WTC11 (cell line): ENCODE measurements at places on chromosomes 3 and 15. TPM values are rescaled to one million over a fixed set of nuclear protein-coding genes. Genes with fewer than 3 reads are reported as not detected.

CTXND1 gene
- total RNA-seq = 0.04 to 0.05 TPM in 2 of 3 replicates, not detected in the other

PCYT1A gene
- 22.4 to 28.5 TPM (median 23.5 TPM) in 3 replicates for total RNA-seq

DNA sequence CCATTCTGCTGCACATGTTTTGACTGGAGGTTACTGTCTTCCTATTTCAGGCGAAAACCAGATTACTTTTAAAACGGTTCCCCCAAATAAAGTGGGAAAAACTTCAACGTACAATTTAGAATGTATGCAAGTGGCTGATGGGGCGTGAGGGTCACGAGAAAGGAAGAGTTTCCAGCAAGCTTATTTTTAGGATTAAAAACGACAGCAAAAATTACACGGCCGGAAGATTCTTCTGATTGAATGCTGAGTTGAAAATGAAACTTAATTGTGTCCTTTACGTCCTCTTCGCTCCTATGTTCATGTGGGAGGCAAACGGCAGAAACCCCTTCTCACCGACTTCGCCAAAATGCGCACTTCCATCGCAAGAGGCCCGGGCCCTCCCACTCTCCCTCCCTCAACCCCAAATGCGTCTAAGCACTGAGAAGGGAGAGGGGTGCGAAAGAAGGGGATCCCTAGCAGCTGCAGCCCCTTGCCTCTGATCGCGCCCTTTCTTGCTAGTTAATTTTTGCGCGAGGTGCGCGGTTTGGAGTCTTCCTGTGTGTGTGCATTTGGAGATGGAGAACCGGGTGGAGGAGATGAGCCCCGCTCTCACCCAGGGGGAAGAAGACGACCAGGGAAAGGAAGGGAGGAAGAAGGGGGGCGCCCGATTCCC is 656 bp downstream of the CD47 start:
- peak; percentile 37 for DNase-seq
- peak overlapping the region; percentile 92 for H3K4me3 ChIP-seq
- no peak overlapping the region for H3K27ac ChIP-seq
- H3K27me3 ChIP-seq = peaks cover 36% of the 10 kb centered on the region
- no peaks in the 10 kb centered on the region for H3K36me3 ChIP-seq

- H3K4me1 ChIP-seq = no peaks in the 10 kb centered on the region; the same call in 1 of the 2 replicates
- H3K27me3 ChIP-seq = no peaks in the 10 kb centered on the region
- no peak overlapping the region for H3K4me3 ChIP-seq
- no peak for DNase-seq
Observed at GRCh38 chr15:77340245-77340644, 79.7 kb downstream of the PEAK1 start.

GRCh38 chr3:160169139-160169976 is 55.9 kb upstream of the C3orf80 start:
- H3K4me3 ChIP-seq = no peak overlapping the region
- no peaks in the 10 kb centered on the region for H3K36me3 ChIP-seq
- no peaks in the 10 kb centered on the region for H3K27me3 ChIP-seq
- H3K27ac ChIP-seq = peak overlapping the region; percentile 34; the same call in 1 of the 2 replicates
- DNase-seq = no peak

GNAT1 gene
- 0.13 to 0.39 TPM (median 0.14 TPM) in 3 replicates for total RNA-seq

- H3K36me3 ChIP-seq = no peaks in the 10 kb centered on the region
- H3K27ac ChIP-seq = no peak overlapping the region
- H3K4me1 ChIP-seq = peaks cover 8% of the 10 kb centered on the region
- no peaks in the 10 kb centered on the region for H3K27me3 ChIP-seq
Observed at GRCh38 chr15:27361438-27361837, 390.5 kb downstream of the GABRG3 start.

DNA sequence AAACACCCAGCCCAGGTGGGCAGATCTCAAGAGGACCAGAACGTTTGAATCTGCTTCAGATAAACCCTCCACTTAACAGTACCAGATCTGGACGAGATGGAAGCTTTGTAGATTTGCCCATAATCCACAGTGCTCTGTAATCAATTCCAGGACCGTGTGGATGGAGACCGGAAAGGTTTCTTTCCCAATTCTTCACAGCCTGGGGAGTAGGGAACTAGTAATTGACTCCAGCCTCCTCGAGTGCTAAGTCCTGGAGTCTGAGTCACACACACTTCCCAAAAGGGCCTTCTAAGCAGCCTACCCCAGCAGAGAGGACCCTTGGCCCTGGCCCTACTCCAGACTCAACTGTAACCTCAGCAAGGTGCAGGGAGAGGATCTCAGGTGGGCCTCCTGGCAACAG is 56.2 kb upstream of the TSEN2 start:
- H3K27ac ChIP-seq = no peak overlapping the region
- no peak for DNase-seq
- H3K36me3 ChIP-seq = no peaks in the 10 kb centered on the region
- peaks cover 3% of the 10 kb centered on the region for H3K27me3 ChIP-seq
- H3K4me3 ChIP-seq = no peak overlapping the region

TEX55 gene
- not detected in 3 replicates for total RNA-seq

DNA sequence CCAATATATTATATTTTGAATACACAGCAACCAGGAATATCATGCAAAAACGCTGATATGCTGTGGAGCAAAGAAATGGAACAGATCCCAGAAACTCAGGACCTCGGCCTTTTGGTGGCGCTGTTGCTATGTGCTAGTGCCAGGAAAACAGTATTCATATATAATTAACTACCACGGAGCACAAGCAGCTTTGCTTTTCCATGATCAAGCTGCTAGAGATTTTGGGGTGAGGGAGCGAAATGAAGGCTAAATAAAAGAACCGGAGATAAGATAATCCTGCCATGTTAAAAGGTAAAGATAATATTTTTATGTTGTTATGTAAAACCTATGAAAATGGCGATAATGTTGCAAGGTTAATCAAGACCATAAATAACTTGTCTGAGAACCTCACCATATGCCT is 157.7 kb upstream of the FAM3D start:
- H3K27me3 ChIP-seq = no peaks in the 10 kb centered on the region
- H3K4me1 ChIP-seq = peaks cover 10% of the 10 kb centered on the region
- peaks cover 6% of the 10 kb centered on the region for H3K36me3 ChIP-seq
- H3K4me3 ChIP-seq = no peak overlapping the region

DNA sequence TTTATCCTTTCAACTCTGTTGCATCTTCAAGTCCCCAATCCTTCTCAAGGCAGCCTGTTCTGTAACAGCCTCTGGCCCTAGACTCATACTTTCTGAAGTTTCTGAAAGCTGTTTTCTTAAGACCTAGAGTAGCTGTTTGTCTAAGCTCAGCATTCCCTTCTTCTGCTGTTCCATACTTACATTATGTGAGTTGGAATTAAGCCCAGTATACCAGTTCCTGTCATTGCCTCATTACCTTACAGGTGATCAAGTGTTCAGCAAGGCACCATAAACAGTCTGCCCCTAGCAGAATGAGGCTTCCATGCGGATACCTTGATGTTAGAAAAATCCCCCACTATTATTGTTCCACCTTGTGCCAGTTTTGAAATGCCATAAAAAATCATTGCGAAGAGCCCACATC is 180.6 kb downstream of the PLCL2 start:
- H3K4me1 ChIP-seq = peaks cover 60% of the 10 kb centered on the region
- no peak overlapping the region for H3K27ac ChIP-seq
- H3K4me3 ChIP-seq = no peak overlapping the region
- peaks cover 11% of the 10 kb centered on the region for H3K36me3 ChIP-seq

DNA sequence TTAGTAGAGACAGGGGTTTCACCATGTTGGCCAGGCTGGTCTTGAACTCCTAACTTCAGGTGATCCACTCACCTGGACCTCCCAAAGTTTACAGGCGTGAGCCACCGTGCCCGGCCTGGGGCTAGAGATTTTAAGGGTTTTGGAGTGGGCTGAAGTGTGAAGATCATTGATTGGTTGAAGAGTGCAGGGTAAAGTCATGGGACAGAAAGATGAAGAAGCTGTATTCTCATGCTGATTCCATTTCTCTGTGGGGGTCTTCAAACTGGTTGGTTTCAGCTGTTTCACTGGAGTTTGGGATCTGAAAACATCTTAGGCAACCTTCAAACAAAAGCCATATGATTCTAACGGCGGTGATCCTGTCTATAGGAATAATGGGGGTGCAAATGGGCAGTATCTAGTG is 52.1 kb downstream of the GATM start:
- no peak overlapping the region for H3K4me3 ChIP-seq
- peaks cover 25% of the 10 kb centered on the region for H3K4me1 ChIP-seq
- H3K27ac ChIP-seq = no peak overlapping the region
- H3K27me3 ChIP-seq = no peaks in the 10 kb centered on the region
- no peaks in the 10 kb centered on the region for H3K36me3 ChIP-seq

DNA sequence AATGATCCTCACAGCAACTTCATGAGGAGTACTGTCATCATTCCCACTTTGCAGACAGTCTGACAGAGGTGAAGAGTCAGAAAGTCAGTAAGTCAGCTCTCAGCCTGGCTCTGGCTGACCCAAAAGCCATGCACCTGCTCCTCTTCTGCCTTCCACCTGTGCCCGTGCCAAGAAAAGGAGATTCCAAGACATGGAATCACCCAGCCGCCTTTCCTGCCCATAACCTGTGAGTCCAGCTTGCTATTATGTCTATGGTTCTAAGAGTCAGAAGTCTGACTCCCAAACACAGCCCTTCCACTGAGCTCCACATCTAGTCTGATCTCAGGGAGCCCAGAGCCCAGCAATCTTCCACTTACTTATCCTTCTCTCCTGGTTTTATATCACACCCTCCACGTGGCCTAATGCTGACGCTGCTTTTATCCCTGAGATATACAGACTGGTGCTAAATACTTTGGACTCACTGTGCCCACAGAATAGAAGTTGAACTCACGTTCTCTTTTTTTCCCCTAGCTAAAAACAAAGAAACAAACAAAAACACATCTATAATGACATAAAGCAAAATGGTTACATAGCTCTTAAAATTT is 66.0 kb downstream of the PLD1 start:
- H3K36me3 ChIP-seq = peaks cover 21% of the 10 kb centered on the region
- peaks cover 23% of the 10 kb centered on the region for H3K4me1 ChIP-seq
- no peaks in the 10 kb centered on the region for H3K27me3 ChIP-seq
- no peak overlapping the region for H3K4me3 ChIP-seq
- no peak for DNase-seq

NR2E3 gene
- total RNA-seq = 0.57 to 1.4 TPM (median 0.80 TPM) in 3 replicates

GRCh38 chr3:34678575-34678974 is 880.1 kb downstream of the PDCD6IP start:
- no peak for DNase-seq
- H3K4me3 ChIP-seq = no peak overlapping the region
- no peaks in the 10 kb centered on the region; the same call in 1 of the 2 replicates for H3K27me3 ChIP-seq
- H3K4me1 ChIP-seq = peaks cover 3% of the 10 kb centered on the region; the same call in 1 of the 2 replicates
- H3K27ac ChIP-seq = no peak overlapping the region

- H3K4me1 ChIP-seq = peaks cover 39% of the 10 kb centered on the region
- no peak overlapping the region; the same call in 1 of the 2 replicates for H3K4me3 ChIP-seq
- peak overlapping the region; percentile 94 for H3K27ac ChIP-seq
- H3K36me3 ChIP-seq = no peaks in the 10 kb centered on the region
Observed at GRCh38 chr3:100209948-100210771, 50.6 kb upstream of the TBC1D23 start.

KLHL40 gene
- not detected in 3 replicates for total RNA-seq

DNA sequence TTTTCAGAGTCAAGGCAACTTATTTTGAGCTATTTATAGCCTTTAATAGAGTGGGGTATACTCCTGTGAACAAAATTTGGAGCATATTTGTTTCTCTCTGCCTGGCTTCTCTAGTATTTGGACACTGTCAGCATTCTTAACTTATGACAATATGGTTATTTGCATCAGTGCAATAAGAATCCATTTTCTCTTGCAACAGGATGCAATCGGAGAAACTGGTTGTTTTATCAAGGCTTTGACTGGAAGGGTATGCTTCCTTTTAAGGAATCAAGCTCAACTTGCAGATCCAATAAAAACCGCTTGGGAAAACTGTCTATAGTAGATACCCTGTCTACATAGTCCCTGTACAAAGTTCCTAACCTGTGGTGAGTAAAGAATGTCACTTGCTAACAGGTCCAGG is 106.7 kb downstream of the DPH6 start:
- peaks cover 31% of the 10 kb centered on the region for H3K36me3 ChIP-seq
- DNase-seq = no peak
- no peaks in the 10 kb centered on the region for H3K27me3 ChIP-seq
- peaks cover 47% of the 10 kb centered on the region for H3K4me1 ChIP-seq
- H3K4me3 ChIP-seq = no peak overlapping the region

GRCh38 chr3:112979244-112979832 is 4.4 kb upstream of the CD200R1 start:
- no peaks in the 10 kb centered on the region for H3K4me1 ChIP-seq
- H3K27ac ChIP-seq = no peak overlapping the region
- H3K27me3 ChIP-seq = no peaks in the 10 kb centered on the region
- DNase-seq = no peak

- no peaks in the 10 kb centered on the region for H3K36me3 ChIP-seq
- H3K27me3 ChIP-seq = no peaks in the 10 kb centered on the region
- DNase-seq = no peak
- H3K4me1 ChIP-seq = peaks cover 13% of the 10 kb centered on the region
- no peak overlapping the region for H3K4me3 ChIP-seq
Observed at GRCh38 chr15:65916041-65916663, 46.9 kb downstream of the RAB11A start.

- H3K4me3 ChIP-seq = no peak overlapping the region
- no peak for DNase-seq
- H3K27me3 ChIP-seq = no peaks in the 10 kb centered on the region
Observed at GRCh38 chr3:40920041-40920440, 279.3 kb upstream of the CTNNB1 start.

DNA sequence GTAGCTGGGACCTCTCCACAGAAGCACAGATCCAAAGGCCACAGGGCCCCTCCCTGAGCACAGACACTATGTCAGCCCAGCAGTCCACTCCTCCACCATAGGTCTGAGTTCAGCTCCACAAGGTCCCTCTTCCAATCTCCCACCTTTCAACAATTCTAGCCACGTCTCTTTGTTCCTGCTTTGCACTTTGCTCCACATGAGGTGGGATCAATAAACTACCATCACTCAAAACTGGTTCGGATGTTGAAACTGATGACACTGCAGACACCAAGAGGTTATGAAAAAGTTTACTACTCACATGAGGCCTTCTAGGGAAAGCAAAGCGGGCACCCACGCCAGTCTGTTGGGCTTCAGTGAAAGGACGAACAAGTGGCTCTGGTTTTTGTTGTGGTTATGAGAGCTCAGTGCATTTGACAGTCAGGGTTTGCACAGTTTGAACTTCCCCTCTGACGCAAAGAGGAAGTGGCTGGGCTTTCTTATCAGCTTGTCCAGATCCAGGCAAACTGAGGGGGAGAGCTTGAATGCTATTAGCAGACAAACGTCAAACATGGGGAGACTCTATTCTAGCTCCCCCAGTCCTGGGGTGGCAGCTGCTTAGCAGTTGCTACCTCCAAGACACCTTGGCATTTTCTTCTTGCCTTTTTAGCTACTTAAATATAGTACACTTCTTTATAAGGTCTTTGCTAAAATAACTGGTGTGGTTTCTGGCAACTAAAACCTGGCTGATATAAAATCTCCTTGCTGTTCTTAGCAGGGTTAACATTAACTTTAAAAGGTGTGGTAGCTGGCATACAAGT is 37.8 kb downstream of the ZNF445 start:
- no peaks in the 10 kb centered on the region for H3K27me3 ChIP-seq
- no peak overlapping the region for H3K4me3 ChIP-seq
- H3K4me1 ChIP-seq = peaks cover 10% of the 10 kb centered on the region
- DNase-seq = no peak

DNA sequence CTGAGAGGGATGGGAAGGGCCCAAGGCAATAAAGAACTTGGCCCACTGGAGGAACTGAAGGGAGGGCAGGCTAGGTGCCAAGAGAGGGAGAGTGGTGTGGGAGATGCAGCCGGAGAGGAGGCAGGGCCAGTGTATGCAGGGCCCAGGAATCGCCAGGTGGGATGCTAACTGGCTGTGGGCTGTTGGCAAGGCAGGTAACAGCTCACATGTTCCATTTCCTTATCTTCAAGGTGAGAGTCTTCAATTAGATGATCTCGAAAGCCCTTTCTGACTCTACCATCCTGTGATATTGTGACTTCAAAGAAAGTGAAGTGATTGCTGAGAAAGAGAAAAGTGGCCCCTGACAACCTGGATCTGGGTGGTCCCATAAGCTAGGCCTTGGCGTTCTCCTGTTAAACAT is 49.0 kb downstream of the CASR start:
- H3K27me3 ChIP-seq = no peaks in the 10 kb centered on the region
- DNase-seq = no peak
- no peak overlapping the region for H3K27ac ChIP-seq
- H3K4me3 ChIP-seq = no peak overlapping the region
- H3K4me1 ChIP-seq = peaks cover 5% of the 10 kb centered on the region
